ENCODE measurements at places on chromosomes 5 and 9.
A peak's percentile ranks its signal among the peaks of the same experiment; 100 is the strongest.

DNA sequence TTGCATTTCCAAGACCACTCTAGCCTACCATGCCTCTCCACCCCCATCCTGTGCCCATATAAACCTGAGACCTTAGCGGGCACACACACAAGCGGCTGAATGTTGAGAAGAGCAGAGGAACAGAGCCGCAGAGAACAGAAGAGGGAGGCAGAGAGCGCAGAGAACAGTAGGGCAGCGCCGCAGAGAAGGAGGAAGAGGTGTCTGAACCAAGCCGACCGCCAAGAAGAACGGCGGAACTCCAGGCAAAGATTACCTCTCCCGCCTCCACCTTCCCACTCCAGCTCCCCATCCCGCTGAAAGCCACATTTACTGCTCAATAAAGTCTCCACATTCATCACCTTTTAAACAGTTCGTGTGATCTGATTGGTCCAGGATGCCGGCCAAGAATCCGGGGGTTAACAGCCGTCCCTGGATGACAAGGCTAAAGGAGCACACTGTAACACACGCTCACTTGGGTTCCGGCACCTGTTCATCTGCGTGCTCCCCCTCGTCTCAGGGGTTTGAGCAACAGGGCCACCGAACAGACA, 33.2 kb downstream of the GRIN3A start:
- DNase-seq: peak; percentile 9

DNA sequence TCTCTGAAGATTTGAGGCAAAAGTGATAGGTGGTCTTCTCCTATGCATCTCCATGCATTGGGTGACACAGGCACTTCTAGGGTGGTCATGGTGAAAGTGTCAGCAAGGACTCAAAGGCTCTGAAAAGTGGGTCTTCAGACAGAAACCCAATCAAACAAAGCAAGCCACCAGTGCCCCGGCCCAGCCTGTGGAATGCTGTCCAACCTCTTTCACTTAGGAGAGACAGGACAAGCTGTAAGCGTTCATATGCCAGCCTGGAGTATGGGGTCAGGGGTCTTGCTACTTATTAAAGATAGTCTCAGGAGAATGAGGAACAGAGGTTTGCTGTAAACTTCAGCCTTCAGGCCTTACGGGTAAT, 324.5 kb downstream of the GADD45G start:
- no peak for DNase-seq

- no peak for DNase-seq
Measured at GRCh38 chr5:42572313-42572712, 149.1 kb downstream of the GHR start.

DNA sequence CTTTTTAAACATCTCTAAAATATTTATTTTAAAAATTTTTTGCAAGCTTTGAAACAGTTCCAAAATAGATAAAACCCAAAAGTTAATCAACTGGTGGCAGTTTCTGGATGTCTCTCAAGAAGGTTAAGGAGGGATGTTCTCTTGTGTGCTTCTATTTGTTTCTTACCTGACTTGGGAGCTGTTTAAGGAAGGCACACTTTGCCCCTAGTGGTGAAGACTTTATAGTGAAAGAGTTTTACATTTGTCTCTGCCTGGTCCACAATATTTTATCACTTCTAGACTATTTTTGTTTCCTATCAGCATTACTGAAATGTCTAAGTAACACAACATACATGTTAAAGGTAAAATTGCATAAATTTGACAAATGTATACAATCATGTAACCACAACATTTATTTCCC, 552.8 kb downstream of the SEMA5A start:
- DNase-seq: no peak

DNA sequence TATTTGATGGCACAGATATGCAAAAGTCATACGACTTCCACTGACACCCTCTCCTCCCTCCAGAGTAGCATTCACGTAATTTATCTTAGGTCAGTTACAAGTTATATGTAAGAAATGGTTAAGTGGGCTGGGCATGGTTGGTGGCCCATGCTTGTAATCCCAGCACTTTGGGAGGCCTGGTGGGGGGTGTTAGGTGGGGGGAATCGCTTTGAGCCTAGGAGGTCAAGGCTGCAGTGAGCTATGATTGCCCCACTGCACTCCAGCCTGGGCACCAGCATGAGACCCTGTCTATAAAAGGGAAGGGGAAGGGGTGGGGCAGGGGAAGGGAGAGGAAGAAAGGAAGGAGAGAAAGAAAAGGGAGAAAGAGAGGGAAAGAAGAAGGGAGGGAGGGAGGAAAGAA, 202.8 kb downstream of the AUH start:
- no peak for DNase-seq

DNA sequence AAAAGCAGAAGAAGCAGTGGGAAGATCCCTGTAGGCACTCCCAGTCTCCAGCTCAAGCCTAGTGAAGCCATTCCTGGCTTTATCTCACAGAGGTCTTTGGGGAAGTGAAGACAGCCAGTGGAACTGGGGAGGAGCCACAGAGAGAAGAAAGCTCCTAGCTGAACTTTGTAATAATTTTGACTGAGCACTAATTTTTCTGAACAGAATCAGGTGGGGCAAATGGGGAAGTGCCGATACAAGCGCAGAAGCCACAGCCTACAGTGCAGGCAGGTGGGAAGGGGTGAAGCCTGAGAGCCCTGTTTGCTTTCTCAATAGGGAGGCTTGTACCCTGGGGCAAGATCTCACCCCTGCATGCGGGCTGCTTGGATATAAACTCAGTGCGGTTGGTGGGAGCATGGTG, 48.4 kb upstream of the SNAPC3 start:
- no peak for DNase-seq

DNA sequence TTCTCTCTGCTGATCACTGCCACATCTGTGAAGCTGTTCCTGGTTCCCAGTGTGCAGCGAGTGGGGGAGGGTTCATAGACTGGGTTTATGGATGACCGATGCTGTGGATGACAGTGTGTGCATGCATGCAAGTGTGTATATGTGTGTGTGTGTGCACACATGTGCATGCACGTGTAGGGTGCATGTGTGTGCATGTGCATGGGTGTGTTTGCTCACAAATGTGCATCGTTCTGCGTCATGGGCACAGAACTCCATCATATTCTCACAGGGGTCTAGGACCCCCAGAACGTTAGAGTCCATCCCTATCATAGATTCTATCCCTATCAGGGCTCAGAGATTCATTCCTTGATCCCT, 134.0 kb downstream of the PHF2 start:
- DNase-seq: no peak

DNA sequence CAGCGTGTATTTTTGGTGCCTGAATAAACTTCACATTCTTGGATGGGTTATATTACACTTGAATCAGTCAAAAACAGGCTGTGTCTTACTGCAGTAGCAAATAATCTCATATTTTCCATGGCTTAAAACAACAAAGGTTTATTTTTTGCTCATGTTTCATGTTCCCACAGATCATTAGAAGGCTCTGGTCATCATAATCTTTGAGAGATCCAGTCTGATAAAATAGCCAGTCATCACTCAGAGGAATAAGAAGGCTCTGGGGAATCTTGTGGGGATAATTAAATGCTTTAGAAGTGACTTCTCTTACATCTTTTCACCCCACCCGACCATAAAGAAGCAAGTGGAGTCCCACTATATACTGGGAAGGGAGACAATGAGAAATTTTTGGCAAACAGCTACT, 417.7 kb downstream of the PSAT1 start:
- no peak for DNase-seq
